Left hindlimb (tissue), 1 donor: ENCODE measurements at places on chromosomes 4 and X.

DNA sequence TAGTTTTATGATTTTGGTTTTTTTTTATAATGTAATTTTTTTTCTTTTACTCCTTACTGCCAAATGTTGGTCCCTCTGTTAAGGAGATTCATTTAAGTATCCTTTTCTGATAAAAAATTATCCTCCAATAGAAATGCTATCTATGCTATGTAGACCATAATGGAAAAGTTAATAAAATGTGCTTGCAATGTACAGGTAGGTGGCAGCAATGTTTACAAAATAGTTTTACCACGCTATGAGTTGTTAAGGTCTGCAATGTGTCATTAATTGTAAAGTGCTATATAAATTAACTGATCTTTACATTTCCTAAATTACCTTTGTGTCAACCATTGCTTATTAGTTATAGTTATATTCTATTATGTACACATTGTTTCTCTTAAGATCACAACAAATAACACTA lies 3.8 kb upstream of the CENPC start:
- no peak for DNase-seq

DNA sequence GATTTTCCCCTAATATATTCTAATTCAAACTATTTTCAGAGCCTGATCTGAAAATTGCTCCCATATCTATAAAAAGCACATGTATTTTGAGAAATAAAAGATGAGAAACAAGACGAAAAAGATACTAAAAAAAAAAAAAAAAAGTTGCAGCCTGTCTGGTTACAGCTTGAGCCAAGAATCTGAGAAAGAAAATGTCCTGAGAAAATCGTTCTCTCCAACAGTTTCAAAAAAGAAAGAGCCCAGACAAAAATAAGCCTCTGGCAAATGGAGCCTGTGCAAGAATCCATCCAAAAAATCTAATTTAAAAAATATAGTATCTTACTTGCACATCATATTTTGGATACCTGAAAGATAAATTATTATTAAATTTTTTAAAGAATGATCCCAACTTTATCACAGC lies 163.0 kb upstream of the TBL1X start:
- DNase-seq: no peak

- DNase-seq: no peak
Measured at GRCh38 chr4:119189638-119190037, 22.9 kb upstream of the USP53 start.

DNA sequence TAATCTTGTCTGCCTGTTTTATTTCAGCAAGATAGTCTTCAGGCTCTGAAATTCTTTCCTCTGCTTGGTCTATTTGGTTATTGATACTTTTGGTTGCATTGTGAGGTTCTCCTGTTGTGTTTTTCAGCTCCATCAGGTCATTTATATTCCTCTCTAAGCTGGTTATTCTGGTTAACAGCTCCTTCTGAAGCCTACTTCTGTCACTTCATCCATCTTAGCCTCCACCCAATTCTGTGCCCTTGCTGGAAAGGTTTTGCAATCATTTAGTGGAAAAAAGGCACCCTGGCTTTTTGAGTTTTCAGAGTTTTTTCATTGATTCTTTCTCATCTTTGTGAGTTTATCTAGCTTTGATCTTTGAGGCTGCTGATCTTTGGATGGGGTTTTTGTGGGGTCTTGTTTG lies 647.7 kb downstream of the SPRY1 start:
- no peak for DNase-seq

- no peak for DNase-seq
Measured at GRCh38 chr4:149211876-149212275, 603.8 kb downstream of the IQCM start.

GRCh38 chrX:4547213-4547836 lies 833.9 kb upstream of the PRKX start:
- DNase-seq: no peak
